ENCODE measurements at places on chromosomes 5 and 9.

GRCh38 chr9:136881691-136882108 lies 4.6 kb upstream of the TRAF2 start:
- peak; percentile 82 for DNase-seq

DNA sequence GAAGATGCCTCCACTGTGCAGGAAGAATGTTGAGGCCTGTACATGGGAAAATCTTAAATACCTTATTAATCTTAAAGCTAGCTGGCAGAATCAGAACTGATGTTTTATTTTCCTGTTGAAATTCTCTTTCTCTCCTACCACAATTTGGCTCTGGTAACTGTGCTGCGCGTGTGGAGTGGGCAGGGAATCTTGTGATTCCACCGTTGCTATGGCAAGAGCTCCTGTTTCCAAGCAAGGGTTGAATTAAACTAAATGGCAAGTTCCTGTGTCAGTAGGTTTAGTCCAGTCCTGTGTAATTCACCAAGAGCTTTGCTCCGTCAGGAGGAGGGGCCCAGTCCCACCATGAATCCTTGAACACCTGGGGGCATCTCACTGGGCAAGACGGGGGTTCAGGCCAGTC lies 36.4 kb downstream of the NXNL2 start:
- DNase-seq, result no peak

GRCh38 chr5:145811834-145812625 lies 23.1 kb downstream of the PRELID2 start:
- DNase-seq, result no peak

- no peak for DNase-seq
Observed at GRCh38 chr5:116571568-116572349, 2.9 kb downstream of the SEMA6A start.
